ENCODE measurements at places on chromosomes 1 and 21.
A peak's percentile ranks its signal among the peaks of the same experiment; 100 is the strongest.

DNA sequence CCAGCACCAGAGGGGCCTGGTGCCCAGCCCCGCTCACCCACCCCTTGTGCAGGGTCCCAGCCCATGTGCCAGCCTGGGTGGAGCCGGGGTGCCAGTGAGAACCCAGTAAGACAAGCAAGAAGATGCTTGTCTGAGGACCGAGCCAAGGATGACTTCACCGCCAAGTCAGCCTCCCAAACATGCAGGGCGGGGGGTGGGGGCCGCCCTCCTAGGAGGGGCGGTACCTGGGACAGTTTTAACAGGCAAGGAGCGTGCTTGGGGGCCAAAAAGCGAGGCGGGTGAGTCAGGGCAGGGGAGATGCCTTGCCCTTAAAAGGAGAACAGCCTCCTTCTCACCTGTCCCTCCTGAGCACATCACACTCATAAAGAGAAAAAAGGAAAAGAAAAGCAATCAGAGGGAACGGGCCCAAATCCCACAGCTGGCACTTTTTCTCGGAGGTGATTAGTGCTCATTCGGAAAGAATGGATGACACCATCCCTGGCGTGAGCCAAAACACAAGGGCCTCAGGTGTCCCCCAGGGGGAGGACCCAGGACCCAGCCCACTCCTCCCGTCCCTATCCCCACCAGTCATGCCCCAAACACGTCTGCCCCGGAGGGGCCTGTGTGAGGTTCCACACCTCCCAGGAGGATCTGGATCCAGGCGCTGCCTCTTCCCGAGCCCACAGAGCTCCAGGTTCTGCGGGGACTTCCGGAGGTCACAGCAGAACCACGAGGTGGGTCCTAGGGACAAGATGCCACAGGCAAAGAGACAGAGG, 77.6 kb upstream of the IFFO2 start:
- DNase-seq, result no peak

DNA sequence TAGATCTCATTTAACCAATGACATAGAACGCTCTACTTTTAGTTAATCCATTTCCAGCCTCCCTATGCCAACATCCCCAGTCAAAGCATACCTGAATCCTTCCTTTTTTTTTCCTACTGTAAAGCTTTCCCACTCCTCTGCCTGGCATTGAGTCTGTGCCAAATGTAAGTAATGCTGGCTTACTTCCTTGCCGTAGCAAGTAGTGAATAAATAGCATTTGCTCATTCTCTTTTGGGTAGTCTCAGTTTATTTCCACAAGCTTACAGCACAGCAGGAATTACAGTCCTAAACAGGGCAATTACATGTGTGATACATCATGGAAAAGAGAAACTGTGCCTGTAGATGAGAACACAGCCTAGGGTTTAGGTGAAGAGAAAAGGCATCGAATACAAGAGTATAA, 352.6 kb upstream of the NEGR1 start:
- DNase-seq, result no peak

- DNase-seq, result no peak
These were observed 86.2 kb downstream of the NGF start for GRCh38 chr1:115251856-115252255.

GRCh38 chr1:213260311-213261075, 209.5 kb downstream of the RPS6KC1 start:
- DNase-seq, result no peak

DNA sequence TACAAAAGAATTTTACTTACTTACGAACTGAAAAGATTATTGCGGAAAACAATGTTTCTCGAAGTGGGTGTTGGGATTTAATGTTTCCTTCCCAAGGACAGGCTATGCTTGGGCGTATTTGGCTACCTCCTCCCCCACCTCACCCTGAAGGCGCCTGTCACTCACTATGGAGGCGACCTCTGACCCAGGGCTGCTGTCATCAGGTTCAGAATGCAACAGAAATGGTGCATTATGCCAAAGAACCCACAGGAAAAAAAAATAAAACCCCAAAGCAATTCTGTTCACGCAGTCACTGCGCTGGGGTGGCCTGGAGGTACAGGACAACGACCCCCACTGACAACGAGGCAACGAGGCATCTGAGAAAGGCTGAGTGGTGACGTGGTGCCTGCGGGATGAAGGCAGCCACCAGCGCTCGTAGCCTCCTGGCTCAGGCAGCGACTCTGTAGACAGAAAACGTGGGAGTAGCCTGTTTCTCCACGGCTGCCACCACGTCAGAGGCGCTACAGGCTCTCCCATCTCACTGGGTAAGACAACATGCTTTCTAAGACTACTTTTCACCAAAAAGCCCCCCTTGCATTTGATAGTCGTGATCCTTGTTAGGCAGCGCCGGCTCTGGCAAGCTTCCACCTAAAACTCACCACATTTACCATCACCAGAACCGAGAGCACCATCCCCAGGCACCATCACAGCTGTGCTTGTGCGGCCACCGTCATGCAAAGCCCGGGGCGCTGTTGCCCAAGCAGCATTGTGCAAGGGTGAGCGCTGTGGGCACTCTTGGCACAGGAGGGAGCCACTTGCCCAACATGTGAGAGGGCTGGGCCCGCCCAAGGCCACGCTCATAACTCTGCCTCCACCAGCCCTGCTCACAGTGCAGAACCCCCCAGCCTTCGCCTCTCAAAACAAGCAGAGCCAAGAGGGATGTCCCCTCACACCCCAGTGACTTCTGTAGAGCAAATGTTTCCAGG, 14.3 kb downstream of the NADK start:
- DNase-seq, result no peak

GRCh38 chr21:38460171-38460742, 38.0 kb downstream of the ERG start:
- DNase-seq, result no peak

DNA sequence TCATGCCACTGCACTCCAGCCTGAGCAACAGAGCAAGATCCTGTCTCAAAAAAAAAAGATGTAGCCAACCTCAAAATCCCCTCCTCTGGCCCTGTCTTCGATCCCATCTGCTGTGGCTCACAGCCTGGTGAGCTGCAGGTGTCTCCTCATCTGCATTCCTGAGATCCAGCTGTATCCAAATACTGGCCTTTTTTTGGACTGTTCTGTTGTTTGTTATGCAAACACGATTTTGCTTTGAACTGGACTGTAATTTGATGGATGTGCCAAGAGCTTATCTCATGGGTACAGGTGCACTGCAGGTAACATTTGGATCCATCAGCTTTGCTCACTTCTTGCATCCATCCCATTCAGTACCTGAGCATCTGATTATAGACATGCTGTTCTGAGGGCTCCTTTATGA, 14.1 kb upstream of the FAM43B start:
- DNase-seq, result no peak

- peak; percentile 27 for DNase-seq
These were observed 27.5 kb downstream of the ATP8B2 start for GRCh38 chr1:154352581-154353459.

- DNase-seq, result no peak
These were observed 12.0 kb downstream of the VAV3 start for GRCh38 chr1:107952989-107953388.

- no peak for DNase-seq
These were observed 13.6 kb upstream of the GBP6 start for GRCh38 chr1:89350298-89350697.

DNA sequence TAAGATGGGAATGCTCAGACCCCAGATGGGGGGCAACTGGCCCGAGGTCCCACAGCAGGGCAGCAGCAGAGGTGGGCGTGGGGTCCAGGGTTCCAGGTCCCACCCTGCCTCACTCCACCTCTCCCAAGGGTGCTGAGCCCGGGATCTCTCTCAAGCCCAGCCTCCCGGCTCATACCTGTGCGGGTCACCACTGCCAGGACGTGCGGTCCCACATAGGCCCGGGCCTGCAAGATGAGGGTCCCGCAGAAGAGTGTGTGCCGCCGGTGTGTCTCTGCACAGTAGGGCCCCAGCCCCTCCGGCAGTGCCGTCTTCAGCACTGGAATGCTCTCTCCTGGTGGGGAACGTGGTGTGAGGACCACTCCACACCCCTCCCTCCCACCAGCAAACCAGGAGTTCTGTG, 14.9 kb downstream of the ATP13A2 start:
- no peak for DNase-seq

GRCh38 chr1:91511386-91511785, 10.7 kb downstream of the CDC7 start:
- peak; percentile 62 for DNase-seq

DNA sequence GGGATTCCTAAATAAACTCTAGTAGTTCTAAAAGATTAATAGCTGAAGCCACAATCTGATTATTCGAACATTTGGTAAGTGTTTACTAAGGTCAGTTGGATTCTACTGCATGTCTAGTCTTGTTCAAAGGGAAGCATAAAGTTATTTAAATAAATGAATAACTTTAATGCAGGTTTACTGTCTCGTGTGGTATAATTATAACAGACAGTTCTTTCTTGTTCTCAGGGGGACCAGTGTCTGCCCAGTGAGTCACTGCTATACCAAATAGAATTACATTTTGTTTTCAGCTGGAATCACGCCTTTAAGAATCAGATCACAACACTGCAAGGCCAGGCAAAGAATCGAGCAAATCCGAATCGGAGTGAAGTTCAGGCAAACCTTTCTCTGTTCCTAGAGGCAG, 45.1 kb downstream of the SMG7 start:
- no peak for DNase-seq

Data from HT-29 (cell line).